HFFc6 (cell line): ENCODE measurements at places on chromosomes 1 and 21.

DNA sequence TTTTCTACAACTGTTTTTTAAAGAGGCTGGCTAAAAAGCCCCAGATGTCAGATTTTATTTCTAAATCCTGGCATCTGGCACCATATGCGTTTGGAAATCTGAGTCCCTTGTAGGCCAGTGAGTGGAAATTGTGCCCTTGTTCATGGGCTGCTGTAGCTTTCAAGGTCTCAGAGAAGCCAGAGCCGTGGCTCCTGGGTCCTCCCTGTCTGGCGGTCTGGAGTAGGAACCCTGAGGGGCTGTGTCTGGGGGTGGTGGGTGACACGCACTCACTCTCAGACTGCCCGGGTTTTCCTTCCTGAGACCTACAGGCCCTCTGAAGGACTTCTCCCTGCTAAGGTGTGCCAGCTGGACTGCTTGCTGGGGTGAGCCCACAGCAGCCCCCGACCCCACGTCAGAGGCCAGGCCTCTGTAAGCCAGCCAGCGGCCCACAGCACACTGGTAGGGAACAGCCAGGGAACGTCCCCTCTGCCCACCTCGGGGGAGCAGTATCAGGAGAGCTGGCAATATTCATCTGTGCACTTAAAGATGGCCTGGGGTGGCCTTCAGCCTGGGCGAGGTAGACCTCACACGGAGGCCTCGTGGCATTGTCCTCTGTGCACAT lies 151.5 kb downstream of the PEX14 start:
- DNase-seq: no peak

DNA sequence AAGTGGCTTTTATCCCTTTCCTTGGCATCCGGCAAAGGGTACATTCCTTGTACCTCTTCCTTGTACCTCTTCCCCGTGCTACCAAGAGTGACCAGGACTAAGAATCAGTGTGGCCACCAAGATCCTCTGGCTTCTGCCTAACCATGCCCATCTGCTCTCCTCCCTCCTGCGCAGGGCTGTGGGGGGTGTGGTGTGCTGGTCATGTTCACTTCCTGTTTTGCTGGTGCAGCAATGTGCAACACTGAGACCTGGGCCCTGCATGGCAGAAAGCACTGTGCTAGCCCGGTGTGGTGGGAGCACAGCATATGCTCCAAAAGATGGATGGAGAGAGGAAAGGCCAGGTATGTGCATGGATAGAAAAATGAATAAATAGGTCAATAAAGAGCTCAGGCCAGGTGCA lies 33.3 kb upstream of the TENT5C start:
- DNase-seq: no peak

DNA sequence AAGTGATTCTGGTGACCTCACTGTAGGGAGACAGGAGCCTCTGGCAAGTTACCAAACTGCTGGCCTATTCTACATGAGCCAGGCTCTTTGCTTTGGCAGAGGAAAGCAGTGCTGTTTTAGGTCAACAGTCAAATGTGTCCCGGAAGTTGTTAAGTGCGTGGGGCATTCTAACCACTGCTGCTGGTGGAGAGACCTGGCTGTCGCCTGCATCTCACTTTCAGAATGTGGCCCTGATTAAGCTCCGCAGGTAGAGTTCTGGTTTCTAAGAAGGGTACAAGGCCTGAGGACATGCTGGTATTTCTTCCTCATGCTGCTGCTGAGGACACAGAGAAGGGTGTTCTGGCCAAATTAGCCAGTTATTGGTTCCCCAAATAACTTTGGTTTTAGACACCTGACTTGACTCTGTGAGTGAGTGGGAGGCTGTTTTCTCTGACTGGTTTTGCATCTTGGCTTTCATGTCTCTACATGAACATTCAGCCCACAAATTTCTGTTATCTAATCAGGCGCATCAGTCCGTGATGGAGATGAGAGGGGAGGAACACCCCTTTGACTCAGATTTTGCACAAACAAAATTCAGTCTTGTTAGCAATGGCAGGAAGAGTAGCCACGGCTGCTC lies 120.8 kb downstream of the LMO4 start:
- DNase-seq: no peak

DNA sequence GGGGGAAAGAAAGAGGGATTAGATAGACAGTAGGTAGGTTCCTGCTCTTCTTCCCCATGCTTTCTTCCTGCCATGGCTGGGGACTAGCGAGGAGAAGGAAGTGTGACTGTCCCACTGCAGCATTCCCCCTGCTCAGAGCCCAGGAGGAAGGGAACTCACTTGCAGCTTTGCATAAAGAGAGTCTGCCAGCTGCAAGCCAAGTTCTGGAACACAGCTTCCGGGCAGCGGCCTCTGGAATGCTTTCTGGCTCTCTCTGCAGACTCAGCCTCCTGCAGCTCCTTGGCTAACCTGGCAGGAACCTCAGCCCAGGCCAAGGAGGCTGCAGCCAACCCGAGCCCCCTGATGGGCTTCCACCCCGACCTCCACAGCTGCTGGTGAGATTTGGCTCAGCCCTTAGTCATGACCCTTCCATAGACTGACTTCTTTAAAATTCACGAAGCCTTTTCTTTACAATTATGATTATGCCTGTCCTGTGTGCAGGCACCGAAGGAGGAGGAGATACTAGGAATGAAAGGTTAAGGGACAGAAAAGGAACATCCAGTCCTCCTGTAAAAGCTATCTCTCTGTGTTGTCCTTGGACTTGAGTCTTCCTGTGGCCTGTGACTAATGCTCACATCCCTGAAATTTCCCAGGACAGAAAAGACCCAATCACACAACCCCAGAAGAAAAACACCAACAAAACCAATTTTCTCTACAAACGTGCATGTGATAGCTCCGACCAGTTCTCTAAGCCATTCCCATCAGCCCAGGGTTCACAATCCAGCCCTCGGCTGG lies 108.2 kb upstream of the OLIG2 start:
- DNase-seq: no peak

DNA sequence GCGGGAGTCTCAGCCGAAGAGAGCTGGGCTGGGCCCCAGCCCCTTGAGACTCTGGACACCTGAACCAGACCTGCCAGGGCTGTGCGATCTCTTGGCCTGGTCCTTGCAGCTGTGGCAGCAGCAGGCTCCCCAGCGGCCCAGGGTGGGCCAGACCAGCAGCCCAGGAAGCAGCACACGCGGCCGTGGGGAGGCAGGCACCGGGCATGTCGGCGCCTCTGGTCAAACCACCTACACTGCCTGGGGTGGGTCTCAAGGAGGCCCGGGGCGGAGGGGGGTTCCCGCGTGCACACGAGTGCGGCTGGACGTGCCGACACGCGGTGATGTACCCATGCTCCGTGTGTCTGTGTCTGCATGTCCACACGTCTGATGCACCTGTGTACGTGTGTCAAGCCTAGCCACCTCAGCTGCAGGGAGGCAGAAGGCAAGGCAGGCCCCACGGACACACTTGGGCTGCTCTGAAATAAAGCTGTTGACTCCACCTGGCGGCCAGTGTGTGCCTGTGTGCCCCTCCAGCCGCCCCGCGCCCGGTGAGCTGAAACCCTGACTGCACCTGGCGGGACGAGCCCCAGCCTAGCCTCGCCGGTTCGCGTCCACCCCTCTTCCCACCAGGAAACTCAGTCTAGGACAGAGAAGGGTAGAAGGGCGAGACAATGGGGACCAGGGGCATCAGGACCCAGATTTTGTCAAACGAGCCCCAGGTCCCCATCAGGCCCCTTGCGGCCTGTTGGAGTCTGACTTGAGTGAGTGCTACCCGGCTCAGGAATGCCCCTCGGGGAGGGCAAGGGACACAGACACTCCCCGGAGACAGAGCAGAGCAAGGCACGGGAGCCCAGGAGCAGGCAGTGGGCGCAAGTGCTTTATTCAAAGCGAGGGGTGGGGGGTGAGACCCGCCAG lies 11.6 kb downstream of the SCNN1D start:
- peak; percentile 37 for DNase-seq

DNA sequence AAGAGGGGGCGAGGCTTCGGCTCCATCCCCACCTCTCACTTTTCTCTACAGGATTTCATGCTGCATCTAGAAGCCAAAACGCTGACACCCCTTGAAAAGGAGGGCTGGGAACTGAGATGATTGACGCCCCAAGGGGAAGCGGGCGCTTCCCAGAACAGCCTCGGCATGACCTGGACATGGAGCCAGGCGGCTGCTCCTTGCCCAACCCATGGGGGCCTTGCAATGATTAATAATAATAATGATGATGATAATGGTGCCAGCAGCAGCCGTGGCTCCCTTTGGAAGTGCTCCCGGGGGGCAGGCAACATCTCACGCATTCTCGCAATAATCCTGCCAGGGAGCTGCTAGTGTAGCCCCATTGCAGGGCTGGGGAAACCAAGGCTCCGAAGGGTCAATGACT lies 78.2 kb downstream of the RAP1GAP start:
- DNase-seq: no peak
